ENCODE measurements at places on chromosomes 6 and 20. TPM values are rescaled to one million over a fixed set of nuclear protein-coding genes. Genes with fewer than 3 reads are reported as not detected.

DNA sequence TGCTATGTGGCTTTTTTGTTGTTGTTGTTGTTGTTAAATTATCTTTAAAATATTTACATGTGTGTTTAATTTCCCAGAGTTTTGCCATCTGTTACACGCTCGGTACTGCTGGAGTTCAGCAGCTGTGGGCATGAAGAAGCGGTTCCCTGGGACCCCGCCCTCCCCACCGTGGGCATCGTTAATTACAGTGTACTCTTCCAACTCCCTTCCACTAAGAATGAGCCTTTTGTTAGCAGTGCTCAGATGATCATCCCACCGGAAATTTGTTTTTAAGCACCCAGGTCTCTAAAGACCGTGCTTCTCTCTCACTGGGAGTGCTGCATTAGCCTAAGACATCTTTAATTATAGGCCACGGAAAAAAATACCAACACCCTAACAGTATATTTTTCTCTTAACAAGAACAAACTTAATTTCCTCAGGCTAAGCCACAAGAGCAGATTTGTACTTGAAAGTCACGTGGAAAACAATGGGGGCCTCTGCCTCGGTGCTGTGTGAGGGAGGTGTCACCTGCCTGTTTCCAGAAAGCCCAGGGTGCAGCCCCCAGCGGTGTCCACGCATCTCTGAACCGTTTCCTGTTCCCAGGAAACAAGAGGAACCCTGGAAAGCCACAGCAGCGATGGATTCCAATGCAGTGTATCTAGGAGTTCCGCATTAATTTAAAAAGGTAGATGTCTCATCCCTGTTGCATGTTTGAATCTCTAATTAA, 113.3 kb upstream of the FRMD1 start:
- no peak for DNase-seq

GRCh38 chr20:61922411-61922810, 143.3 kb downstream of the TAF4 start:
- DNase-seq, result no peak

- DNase-seq, result no peak
These were observed 364.6 kb upstream of the SOX4 start for GRCh38 chr6:21228876-21229460.

GRCh38 chr20:50191065-50191543, 474 bp downstream of the CEBPB start:
- no peak for DNase-seq

GRCh38 chr20:59146780-59147565, 16.6 kb upstream of the ZNF831 start:
- DNase-seq, result no peak

DNA sequence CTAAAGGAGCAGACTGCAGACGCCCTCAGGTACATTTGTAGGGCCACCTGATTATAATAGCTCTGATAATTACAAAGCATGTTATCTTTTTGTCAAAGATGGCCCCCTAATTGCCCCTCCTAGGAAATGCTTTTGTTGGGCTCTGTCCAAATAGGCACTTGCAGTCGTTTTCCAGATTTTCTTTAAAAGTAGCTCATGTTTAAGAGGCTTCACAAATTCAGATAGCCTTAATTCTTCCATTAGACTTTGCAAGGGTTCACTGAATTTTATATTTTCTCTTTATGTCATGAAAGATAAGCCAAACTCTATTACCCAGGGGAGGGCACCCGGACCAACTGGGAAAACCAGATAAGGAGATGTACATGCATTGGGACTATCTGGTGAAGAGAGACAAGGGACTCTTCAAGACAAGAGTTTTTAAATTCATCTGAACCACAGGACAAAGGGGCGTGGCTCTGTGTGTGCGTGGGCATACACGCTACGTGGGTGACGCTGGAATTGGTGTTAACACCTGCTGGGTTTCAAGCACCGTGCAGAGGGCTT, 95.6 kb downstream of the TOX2 start:
- DNase-seq, result no peak

The EYA2 gene
- not detected for total RNA-seq

The DEFB116 gene
- total RNA-seq, result not detected

The INSM1 gene
- total RNA-seq, result not detected

The IPCEF1 gene
- 1.9 TPM for total RNA-seq
